ENCODE measurements at places on chromosomes 2 and 18.

- no peaks in the 10 kb centered on the region for H3K36me3 ChIP-seq
- no peak overlapping the region for H3K4me3 ChIP-seq
- peaks cover 4% of the 10 kb centered on the region for H3K27me3 ChIP-seq
- no peaks in the 10 kb centered on the region for H3K4me1 ChIP-seq
- H3K27ac ChIP-seq: no peak overlapping the region
Observed at GRCh38 chr2:222232372-222232771, 66.4 kb downstream of the PAX3 start.

- H3K4me1 ChIP-seq: no peaks in the 10 kb centered on the region
- no peak overlapping the region for H3K4me3 ChIP-seq
- H3K27ac ChIP-seq: no peak overlapping the region
- no peaks in the 10 kb centered on the region for H3K27me3 ChIP-seq
- H3K36me3 ChIP-seq: no peaks in the 10 kb centered on the region
- DNase-seq: no peak
Observed at GRCh38 chr2:219877728-219878127, 250.3 kb downstream of the SLC4A3 start.

DNA sequence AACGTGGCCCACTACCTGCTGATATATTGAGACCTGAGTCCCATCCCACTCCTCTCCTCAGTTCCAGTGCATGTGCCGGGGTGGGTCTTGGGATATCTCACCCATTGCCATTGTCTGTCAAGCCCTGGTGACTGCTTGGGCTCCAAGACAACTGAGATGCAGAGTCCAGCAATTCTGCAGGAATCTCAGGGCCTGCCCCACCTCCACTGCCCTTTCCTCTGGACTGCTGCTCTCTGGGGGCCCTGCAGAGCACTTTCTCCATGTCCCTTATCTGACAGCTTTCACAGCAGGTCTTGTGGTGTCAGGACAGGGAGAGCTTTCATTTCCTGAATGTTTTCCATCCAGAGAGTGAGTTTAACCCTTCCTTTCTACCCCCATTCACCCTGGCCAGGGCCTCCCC is 152.9 kb downstream of the ARL4C start:
- H3K27ac ChIP-seq: no peak overlapping the region
- H3K4me1 ChIP-seq: peaks cover 23% of the 10 kb centered on the region
- no peak for DNase-seq
- H3K36me3 ChIP-seq: peaks cover 3% of the 10 kb centered on the region
- peaks cover 12% of the 10 kb centered on the region for H3K27me3 ChIP-seq

- peaks cover 4% of the 10 kb centered on the region for H3K27me3 ChIP-seq
- H3K36me3 ChIP-seq: no peaks in the 10 kb centered on the region
- H3K27ac ChIP-seq: no peak overlapping the region
Observed at GRCh38 chr2:152428800-152429582, 94.0 kb downstream of the FMNL2 start.

DNA sequence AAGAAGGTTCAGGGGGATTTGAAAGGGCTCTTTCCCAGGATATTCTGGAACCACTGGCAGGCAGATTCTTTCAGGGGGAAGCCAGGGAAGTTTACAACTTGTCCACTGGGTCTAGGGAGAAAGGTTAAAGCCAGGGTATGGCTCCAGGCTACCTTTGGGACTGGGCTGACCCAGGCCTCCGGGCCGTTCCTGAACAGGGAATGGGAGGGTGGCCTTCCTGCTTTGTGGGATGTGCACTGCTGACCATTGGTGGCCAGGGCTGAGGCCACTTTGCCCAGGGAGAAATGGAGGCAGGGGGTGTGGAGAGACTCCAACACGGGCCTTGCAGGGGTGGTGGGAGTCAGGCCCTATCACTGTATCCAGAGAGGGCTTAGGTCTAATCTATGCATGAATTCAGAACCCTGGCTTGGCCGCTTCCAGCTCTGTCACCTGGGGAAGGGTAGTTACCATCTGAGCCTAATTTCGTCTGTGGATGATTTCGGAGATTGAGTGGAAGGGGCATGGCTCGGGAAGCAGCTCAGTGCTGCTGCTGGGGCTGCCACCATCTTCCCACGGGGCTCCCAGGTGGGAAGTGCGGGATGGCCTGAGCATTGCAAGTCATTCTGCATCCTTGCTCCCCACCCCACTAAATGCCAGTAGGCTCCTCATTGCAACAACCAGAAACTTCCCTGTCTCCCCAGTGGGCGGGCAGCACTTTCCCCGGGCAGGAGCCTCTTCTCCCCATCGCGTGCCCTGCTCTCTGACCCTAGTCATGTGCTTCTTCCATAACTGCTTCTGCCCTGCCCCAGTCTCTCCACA is 57.1 kb upstream of the OTOF start:
- peaks cover 31% of the 10 kb centered on the region for H3K27me3 ChIP-seq
- H3K27ac ChIP-seq: peak overlapping the region; percentile 68
- no peak for DNase-seq
- no peaks in the 10 kb centered on the region for H3K36me3 ChIP-seq
- no peak overlapping the region for H3K4me3 ChIP-seq
- H3K4me1 ChIP-seq: peaks cover 11% of the 10 kb centered on the region

DNA sequence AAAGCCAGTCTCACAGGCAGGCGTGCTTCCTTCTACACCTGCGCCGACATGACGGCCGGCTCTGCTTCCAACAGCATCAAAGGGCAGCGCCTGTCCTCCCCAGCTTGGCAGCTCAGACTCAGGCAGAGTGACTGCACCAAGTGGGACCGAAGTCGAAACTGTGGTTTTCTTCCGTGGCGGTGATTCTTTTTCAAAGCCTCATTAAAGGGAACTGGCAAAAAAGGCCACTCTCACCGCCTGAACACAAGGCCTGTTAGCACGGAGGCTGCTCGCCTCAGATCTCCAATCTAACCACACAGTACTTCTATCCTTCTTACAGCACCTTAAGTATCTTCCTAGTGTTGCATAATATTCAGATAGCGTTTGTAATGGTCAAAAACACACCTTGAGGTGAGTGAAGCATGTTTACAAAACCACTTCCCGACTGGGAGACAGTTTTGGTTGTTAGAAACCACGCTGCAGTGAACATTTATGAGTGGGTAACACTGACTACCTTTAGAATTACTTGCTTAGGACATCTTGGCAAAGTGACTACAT is 236.4 kb downstream of the HDAC4 start:
- no peaks in the 10 kb centered on the region for H3K4me1 ChIP-seq
- no peaks in the 10 kb centered on the region for H3K27me3 ChIP-seq
- no peak for DNase-seq
- no peak overlapping the region for H3K4me3 ChIP-seq

GRCh38 chr2:69770193-69770702 is 28.3 kb downstream of the ANXA4 start:
- peaks cover 81% of the 10 kb centered on the region for H3K4me1 ChIP-seq
- peaks cover 2% of the 10 kb centered on the region for H3K36me3 ChIP-seq

DNA sequence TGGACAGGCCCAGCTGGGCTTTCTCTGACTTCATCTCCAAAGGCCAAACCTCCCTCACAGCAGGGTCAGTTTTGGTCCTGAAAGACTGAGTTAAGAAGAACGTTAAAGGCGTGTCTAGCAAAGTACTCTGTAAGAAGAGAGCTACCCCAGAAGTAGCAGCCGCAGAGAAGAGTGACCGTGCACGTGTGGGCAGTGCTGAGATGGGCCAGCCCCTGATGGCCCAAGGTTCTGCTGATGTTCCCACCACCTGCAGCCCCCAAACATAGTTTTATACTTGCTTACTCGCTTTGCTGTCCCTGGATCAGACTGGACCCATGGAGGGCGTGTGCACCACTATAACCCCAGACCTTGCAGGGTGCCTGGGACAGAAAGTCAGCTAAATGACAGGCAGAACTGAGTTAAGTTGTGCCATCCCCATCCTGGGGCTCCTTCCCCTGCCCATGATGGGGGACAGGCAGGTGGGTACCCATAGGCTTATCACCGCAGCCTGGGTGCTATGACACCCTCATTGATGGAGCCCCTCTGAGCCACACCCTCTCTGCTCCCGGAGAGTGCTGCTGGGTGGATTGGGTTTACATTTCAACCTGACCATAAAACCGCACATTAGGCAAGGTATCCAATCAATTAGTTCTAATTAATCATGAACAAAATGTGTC is 367.3 kb upstream of the HS6ST1 start:
- H3K36me3 ChIP-seq: no peaks in the 10 kb centered on the region
- peaks cover 9% of the 10 kb centered on the region for H3K4me1 ChIP-seq
- H3K27ac ChIP-seq: no peak overlapping the region

Data from stimulated activated naive B cell treated with anti-CD40 and anti-IgM and Interleukin-4, amounts not matched to agents 10 μg/mL and 1 μg/mL and 100 μg/mL, for 72 hours (primary cell).